ENCODE measurements at places on chromosomes 13 and 19. TPM values are rescaled to one million over a fixed set of nuclear protein-coding genes. Genes with fewer than 3 reads are reported as not detected.
A peak's percentile ranks its signal among the peaks of the same experiment; 100 is the strongest.

BEST2 gene
- polyA plus RNA-seq = not detected

ADGRE3 gene
- not detected for polyA plus RNA-seq

LHB gene
- polyA plus RNA-seq = 0.71 TPM

GRCh38 chr13:109788372-109789111 lies 2.2 kb upstream of the IRS2 start:
- DNase-seq = no peak

DNA sequence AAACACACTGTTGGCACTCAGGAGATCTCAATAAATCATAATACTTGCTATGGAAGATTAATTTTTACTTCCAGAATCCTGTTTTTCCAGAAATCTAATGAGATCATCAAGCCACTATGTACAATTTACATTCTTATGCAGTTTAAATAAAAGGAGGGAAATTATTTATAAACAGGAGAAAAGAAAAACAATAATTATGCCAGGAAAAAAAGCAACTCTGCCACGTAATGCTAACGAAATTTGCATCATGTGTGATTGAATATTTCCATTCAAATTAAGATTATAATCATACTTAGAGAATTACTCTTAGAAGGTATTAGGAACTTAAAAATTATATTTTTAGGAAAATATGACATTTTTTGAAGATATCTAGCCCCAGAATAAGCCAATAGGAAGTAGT lies 13.0 kb downstream of the FAM124A start:
- no peak for DNase-seq

GRCh38 chr19:49097453-49098288 lies 12.4 kb downstream of the SNRNP70 start:
- peak; percentile 52 for DNase-seq

GRCh38 chr19:10230861-10231611 lies at the start of gene S1PR2:
Gene S1PR2 (minus strand): TSS chr19:10231331. CDS start chr19:10224905, 6,426 bp downstream.
- peak; percentile 85 for DNase-seq

- no peak for DNase-seq
Measured at GRCh38 chr19:57825511-57825910, 4.6 kb upstream of the ZNF587B start.
